ENCODE measurements at places on chromosomes 6 and 20.

- no peak for DNase-seq
These were observed 103.6 kb upstream of the SCGN start for GRCh38 chr6:25548451-25548850.

GRCh38 chr6:501891-502601 is 110.5 kb downstream of the IRF4 start:
- DNase-seq = no peak

DNA sequence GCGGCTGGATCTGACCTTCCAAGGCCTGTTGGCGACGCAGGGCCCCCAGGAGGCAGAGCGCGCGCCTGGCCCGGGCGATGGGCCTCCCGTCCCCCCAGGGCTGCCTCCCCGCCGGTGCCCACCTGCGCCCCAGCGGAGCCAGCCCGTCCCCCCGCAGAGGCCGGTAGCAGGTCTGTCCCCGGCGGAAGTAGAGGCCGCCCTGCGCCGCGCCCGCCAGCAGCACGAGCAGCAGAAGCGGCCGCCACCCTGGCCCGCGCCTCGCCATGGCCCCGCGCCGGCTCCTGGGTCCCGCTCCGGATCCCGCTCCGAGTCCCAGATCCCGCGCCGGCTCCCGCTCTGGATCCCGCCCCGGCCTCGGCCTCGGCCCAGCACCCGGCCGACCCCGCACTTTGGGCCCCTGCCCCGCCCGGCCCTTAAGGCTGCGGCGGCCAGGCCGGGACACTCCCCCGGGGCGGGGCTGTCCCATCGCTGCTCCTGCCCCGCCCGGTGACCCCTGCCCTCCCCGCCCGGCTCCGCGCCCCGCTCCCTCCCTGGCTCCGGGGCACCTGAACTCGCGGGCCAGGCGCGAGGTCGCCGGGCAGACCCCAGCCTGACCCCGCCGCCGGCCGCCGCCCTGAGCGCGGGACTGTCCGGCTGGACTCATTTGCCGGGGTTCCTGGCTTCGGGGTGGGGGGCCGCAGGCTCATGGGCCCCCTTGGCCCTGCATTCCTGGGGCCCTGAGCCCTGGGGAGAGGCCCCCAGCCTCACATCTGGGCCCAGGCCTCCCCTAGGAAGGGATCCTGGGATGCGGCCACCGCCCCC is at the start of gene CTSZ:
TSS of gene CTSZ (minus strand) at position 391 of the 801 bp plus-strand sequence. CDS start at position 265, 126 bp downstream.
- no peak for DNase-seq

- DNase-seq = no peak
These were observed 158.2 kb downstream of the TFAP2B start for GRCh38 chr6:50976907-50977306.

DNA sequence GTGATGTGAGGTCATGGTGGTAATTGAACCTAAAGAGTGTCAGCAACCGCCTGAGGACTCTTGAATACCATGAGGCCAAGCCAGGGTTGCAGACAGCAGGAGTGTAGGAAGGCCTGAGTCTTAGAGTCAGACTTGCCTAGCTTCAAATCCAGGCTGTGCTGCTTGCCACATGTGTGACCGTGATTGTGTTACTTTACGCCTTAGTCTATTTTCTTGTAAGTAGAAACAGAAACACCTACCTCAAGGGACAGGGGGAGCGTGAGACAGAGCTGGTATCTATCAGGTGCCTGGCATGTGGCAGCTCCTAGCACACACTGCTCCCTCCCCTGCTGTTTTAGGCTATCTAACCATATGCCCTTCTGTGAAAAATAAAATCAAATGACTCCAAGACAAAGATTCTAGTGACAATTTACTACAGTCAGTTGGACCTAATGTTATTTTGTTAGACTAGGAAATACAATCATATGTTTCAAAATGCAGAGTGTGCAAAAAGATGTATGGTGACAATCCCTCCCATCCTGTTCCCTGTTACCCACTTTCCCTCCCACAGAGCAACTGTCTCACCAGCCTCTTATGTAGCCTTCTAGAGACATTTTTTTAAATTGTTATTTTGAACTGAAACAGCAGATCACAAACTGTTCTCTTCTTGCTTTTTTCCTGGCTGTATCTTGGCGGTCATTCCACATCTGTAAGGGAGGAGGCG is 21.7 kb downstream of the TAF8 start:
- DNase-seq = no peak

GRCh38 chr6:12371641-12372146 is 81.5 kb downstream of the EDN1 start:
- DNase-seq = no peak

DNA sequence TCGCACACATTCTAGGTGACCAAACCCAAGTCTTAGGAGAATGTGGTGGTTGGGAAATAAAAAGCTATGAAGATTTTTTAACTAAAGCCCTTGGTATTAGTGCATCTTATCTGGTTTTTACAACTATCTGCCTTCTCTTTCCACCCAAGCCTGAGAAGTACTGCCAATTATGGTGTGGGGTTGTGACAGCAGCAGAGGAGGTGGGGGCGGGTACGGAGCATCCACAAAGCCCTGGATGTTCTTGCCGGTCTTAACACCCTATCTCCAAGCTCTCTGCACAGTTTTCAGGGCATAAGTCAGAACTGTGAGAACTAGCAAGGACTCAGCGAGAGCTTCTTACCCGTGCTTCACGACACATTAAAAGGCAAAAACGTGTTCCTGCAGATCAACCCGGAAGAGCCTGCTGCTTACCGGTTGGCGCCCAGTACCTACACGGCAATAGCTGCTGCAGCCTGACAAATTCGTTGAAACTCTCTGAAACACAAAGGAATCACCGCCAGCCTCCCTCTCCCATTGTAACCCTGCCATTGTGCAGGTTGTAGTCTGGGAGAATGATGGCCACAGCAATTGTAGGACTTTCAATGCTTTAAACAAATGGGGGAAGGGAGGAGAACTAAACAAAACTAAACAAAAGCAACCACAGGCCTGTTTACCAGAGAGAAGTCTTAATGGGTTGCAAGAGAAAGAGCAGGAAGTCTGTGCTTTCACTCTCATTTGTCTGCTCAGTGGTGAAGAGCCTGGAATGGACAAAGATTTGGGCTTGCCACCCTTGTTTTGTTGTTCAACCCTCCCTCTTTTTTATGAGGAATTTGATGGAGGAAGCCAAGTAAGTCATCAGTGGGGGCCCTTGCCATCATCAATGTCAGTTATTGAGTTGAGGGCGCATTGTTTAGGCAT is 461.0 kb upstream of the JARID2 start:
- DNase-seq = no peak

DNA sequence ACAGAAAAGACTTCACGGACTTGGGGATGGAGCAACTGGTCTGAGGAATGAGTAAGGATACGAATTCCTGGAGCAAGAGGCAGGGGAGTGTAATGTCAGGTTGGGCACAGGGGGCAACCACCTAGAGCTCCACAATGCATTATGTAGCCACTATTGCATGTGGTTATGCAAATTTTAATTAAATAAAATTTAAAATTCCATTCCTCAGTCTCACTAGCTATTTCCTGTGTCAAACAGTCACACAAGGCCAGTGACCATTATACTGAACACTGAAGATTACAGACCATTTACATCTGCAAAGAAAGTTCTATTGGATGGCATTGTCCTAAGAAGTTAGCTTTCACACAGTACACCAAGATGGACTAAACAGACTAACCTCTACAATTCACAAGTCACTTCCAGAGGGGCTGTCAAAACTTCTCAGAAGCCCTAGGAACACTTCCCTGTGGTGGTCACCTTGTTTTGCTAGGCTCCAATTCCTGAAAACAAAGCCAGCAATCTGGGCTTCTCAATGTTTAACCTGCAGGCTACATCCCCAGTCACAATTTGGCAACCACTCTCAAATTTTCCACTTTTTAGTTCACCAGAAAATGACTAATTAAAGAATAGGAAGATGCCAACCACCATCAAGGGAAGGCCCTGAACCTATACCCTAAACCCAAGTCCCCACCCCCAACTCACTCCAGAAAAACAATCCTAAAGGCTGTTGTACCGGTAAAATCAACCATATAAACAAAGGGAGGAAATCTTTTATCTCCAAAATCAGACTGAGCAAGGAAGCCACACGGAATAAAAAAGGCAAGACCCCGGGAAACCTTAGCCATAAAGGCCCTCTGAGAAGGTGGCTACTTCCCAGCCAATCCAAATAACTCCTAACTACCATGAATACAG is 34.2 kb upstream of the C20orf203 start:
- no peak for DNase-seq

DNA sequence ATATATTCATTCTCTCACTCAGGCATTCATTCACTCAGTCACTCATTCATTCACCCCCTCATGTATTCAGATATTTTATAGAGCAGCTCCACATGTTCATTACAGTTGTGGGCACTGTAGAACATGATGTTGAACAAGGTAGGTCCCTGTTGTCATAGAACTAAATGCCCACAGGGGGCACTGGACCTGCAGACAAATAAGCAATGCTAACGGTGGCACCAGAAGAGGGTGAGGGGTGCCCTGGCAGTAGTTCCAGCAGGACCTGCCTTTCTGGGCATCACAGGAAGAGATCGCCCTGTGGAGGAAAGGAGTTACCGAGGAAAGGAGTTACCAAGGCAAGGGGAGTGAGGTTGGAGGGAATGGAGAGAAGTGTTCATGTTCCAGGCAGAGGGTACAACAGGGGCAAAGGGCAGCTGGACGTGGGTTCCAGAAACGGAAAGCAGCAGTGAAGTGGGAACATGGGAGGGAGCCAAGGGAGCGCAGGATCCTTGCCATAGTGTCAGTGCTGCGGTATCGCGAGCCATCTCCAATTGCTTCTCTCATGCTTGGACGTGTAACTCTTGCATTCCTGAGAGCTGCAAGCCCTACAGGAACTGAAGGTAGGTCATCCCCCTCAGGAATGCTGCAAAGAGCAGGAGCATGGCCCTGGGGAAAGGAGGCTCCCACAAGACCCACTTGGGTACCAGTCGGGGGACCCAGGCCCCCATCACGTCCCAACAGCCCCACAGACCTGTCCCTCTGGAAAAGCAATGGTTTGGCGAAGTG is 128.2 kb downstream of the EDN3 start:
- DNase-seq = no peak

GRCh38 chr6:88050140-88050818 is 2.6 kb downstream of the SPACA1 start:
- DNase-seq = no peak

GRCh38 chr20:33017542-33017941 is 10.0 kb downstream of the BPIFB2 start:
- DNase-seq = no peak

GRCh38 chr6:127520066-127520465 is 931 bp upstream of the MTCL3 start:
- DNase-seq = no peak

- no peak for DNase-seq
These were observed 36.4 kb upstream of the RNF144B start for GRCh38 chr6:18350712-18351111.

DNA sequence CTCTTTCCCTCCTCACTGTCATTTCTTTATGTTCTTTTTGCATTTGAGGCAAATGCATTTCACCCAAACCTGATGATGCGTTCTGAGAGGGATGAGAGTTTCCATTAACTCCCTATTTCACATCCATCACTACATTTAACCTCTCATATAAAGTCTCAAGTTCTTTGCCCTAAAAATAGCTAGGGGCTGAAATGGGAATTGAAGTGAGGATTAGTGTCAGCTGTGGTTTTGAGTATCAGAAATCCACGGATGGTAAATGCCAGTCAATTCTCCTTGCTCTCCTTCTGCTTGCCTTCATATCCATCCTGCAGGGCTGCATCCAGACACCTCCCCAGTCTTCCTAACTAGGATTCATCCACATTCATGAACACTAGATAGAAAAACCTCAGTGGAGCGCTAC is 10.0 kb upstream of the DTNBP1 start:
- no peak for DNase-seq

DNA sequence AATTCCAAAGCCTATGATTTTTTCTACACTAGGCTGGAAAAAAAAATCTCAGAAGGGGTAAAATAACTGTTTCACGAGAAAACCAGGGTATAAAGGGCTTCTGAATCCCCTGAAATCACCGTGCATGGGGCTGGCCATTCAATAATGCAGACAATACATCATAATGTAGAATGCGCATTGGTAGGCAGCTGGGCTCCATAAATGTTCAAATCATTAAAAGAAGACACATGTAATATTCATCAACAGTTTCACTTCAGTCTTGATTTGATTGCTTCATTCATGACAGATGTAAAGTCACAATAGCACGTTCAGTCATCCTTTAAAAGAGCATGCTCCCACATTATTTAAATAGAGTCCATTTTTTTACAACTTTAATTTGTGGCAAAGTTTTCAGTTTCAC is 20.5 kb downstream of the PTCHD4 start:
- no peak for DNase-seq

DNA sequence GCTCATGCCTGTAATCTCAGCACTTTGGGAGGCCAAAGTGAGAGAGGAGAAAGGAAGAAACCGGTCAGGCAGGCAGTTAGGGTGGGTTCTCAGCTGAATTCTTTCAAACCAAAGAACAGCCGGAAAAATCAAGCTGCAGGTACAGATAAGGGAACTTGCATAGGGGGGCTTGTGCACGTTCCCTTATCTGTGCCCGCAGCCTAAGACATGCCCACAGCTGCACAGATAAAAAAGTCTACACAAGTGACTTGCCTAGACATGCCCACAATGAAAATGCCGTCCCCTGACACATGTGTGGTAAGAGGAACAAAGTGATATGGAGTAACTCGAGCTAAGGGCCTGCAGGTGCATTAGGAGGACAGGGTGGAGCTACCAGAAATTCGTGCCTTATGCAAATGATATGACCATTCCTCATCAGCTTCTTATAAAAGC is 175.8 kb upstream of the SALL4 start:
- DNase-seq = no peak

DNA sequence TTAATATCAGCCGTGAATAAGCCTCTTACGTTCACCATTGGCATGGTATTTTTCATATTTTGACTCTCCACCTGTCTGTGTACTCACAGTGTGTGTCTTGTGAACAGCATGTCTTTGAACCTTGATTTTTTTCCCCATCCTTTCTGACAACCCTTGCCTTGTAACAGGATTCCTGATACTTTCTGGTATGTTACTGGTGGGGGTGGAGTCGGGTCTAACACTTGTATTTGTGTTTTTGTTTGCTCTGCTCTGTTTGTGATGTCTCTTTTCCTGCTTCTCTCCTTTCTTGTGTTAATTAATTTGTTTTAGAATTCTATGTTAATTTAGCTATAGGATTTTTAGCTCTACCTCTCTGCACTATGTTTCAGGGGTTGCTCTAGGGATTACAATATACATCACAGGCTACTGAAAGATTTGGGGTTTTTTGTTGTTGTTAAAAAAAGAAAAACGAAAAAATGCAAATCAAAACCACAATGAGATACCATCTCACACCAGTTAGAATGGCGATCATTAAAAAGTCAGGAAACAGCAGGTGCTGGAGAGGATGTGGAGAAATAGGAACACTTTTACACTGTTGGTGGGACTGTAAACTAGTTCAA is 245.1 kb downstream of the CDH4 start:
- no peak for DNase-seq

DNA sequence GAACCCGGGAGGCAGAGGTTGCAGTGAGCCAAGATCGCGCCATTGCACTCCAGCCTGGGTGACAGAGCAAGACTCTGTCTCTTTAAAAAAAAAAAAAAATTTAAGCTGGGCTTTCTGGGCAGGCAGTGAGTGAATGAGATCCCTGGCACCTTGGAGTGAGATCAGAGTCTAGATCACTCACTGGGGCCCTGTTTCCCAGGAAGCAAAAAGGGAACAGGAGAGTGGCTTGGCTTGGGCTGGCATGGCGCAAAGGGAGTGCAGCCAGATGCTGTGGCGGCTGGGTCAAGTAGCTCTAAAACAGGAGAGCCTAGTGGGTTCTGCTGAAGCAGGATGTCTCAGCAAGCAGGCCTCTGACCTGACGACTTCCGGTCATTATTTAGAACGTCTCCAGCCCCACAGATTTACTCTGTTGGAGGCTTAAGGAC is 10.4 kb downstream of the PLCG1 start:
- no peak for DNase-seq

- DNase-seq = no peak
These were observed 238.5 kb downstream of the ZFAND3 start for GRCh38 chr6:38057994-38058393.

All from stimulated activated CD8-positive, alpha-beta memory T cell treated with anti-CD3 and anti-CD28 coated beads, Interleukin-4, amount 100 ng/mL, for 1 hour (primary cell).